Right kidney (tissue), 9 donors: ENCODE measurements at places on chromosomes 12 and 14.

- DNase-seq, result no peak
Observed at GRCh38 chr12:116806845-116807440, 68.8 kb downstream of the RNFT2 start.

- no peak for DNase-seq
Observed at GRCh38 chr12:57518920-57519795, 1.2 kb downstream of the DDIT3 start.

DNA sequence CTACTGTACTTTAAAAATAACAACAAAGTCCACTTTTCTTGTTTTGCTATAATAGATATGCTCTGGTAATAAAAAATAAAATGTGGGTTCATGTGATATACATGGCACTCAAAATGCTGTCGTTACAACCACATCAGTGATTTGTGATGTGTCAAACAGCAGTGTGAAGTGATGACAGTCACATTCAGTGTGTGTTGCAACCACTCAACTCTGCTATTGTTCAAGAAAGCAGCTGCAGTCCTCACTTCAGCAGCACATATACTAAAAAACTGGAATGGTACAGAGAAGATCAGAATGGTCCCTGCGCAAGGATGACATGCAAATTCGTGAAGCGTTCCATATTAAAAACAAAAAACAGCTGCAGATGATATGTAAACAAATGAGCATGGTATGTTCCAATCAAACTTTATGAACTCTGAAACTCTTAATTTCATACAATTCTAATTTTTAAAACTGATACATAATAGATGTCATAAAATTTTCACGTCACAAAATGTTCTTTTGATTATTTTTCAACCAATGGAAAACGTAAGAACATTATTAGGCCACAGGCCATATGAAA lies 6.7 kb downstream of the TRMT5 start:
- no peak for DNase-seq

DNA sequence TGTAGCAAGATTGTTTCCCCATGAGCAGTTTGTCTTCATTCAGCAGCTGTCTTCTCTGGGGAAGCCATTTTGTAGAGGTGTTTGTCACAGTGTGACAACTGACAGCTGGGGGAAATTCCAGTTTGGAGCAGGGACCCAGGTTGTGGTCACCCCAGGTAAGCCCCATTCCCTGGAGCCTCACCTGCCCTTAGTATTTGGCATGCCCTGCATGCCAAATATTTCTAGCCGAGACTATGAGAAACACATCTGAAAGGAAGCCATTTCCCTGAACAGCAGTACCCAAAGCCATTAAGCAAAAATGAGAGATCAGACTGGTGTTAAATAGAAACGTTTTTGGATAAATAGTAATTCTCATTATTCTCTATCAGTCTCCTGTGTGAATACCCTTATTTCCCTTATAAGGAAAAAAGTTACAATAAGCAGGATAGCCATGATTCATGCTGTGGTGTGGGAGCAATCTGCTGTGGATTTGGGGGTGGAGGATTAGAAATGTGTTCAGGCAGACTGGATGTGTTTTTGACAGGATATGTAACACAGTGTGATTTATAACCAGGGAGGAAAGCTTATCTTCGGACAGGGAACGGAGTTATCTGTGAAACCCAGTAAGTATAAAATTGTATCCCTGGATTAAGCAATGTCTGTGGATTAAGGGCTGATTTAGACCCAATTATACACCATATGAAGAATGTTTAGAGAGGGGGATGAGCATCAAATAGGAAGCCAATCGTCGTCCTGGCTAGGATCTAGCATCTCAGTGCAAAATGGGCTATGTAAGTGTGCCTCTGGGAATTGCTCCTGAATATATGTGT lies 68.9 kb downstream of the DAD1 start:
- no peak for DNase-seq

GRCh38 chr14:63939006-63939270 lies 86.1 kb downstream of the SYNE2 start:
- DNase-seq, result no peak

DNA sequence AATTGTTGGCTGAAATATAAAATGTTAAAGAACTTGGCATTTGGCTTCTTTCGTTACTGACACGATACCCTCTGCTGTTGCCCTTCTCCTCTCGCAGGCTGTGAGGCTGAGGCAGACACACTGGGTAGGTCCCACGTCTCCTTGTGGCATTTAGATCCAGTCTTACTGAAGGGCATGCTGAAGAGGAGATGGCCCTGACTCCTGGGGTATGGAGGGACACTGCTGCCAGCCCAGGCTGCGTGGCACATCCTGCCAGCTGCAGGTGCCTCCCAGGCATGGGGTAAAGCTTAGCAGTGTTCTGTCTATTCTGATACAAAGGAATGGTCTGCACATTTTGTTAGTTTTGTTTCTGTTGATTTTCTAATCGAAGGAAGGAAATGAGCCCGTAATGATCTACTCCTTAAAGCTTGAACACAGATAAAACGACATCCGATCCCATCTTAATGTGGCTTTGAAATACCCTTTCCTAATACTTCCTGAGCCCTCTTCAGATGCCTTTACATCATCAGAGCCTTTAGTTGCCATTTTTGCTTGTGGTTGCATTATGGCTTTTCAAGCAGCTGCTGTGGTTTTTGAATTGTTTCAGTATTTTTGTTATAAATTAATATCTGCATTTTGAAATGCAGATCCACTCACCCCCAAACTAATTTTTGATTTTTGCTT lies 61.1 kb downstream of the WDR20 start:
- no peak for DNase-seq

DNA sequence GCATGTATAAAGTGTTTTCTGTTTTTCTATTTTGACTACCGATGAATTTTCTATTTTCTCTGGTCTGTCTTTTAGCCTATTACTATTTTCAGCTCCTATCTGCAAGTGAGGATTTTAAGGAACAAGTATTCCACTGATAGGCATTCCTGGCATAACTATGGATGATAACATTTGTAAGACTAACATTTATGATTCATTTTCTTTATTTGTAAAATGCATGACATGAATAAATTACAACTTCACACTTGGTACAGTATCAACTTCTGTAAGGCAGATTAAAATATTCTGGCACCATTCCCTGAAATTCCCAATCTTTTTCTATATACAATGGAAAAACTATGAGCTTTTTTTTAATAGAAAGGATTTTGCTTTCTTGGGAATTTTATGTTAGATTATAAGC lies 121.0 kb upstream of the GARIN2 start:
- DNase-seq, result no peak

DNA sequence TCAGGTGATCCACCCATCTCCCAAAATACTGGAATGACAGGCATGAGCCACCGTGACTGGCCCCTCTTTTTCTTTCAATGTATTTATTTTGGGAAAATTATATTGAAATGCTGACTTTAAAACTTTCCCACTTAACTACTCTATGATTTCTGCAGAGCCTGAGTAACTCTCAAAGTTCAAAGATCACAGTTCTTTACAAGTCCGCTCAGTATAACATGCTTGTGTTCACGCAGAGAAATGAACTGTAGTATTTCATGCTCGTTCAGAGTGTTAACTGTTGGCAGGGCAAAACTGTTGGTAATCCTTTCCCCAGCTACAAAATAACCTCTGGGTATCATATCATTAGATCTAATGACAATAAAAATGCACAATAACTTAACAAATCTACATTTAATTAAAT lies 50.7 kb upstream of the ADAMTS20 start:
- DNase-seq, result no peak

GRCh38 chr12:58967561-58967960 lies 47.3 kb upstream of the LRIG3 start:
- DNase-seq, result no peak

- peak; percentile 62 for DNase-seq
Observed at GRCh38 chr12:57430112-57430930, 522 bp downstream of the R3HDM2 start.

- DNase-seq, result no peak
Observed at GRCh38 chr12:69039911-69040310, 106.9 kb upstream of the CPM start.

GRCh38 chr14:99254328-99255009 lies 17.5 kb downstream of the BCL11B start:
- DNase-seq, result no peak

GRCh38 chr12:53151039-53151438 lies 29.5 kb upstream of the ZNF740 start:
- no peak for DNase-seq

- DNase-seq, result no peak
Observed at GRCh38 chr12:28202374-28203130, 12.3 kb downstream of the CCDC91 start.

DNA sequence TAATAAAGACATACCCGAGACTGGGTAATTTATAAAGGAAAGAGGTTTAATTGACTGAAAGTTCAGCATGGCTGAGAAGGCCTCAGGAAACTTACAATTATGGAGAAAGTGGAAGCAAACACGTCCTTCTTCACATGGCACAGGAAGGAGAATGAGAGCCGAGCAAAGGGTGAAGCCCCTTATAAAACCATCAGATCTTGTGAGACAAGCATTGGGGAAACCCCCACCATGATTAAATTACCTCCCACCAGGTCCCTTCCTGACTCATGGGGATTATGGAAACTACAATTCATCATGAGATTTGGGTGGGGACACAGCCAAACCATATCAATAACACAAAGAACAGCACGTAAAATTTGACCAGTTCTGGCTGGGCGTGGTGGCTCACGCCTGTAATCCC lies 85.6 kb upstream of the ATF7IP start:
- DNase-seq, result no peak

DNA sequence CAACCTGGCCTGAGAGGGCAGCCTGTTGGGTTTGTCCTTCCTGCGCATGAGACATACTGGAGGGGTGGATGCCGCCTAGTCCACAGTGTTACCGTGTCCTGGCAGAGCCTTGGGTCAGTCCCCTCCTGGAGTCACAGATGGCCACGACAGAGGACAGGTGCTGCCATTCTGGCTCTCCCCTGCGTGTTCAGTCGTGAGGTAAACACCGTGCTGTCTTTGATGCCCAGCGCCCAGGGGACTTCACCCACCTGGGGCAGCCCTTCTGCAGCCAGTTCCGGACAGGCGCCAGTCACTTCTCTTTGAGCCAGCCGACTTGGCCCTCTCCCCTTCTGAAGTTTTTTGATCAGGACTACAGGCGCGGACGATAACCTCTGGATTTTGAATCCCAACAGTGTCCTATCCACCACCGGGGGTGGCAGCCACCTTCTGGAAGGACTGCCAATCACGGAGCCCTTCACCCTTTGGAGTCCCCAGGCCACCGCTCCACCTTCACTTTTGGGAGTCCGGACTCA lies 933.0 kb downstream of the DIO2 start:
- DNase-seq, result no peak

DNA sequence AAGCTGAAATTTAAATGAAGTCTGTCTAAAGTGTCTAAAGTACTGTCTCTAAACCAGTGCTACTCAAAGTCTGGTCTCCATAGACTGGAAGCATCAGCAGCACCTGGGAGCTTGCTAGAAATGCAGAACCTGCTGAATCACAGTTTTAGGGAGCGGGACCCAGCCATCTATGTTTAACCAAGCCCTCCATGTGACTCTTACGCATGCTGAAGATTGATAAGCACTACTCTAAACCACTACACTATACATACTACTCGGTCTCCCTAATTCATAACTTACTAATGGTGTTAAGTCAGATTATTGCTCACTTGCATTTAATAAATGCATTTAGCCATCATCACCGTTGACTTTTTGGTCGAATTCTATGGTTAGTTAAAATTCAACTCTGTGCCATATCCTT lies 88.8 kb downstream of the SLC25A21 start:
- DNase-seq, result no peak

GRCh38 chr12:19489168-19489567 lies 49.9 kb downstream of the AEBP2 start:
- DNase-seq, result no peak

GRCh38 chr12:50246197-50246865 lies 37.0 kb downstream of the LIMA1 start:
- no peak for DNase-seq

GRCh38 chr14:38302966-38303365 lies 47.1 kb upstream of the CLEC14A start:
- DNase-seq, result no peak

GRCh38 chr14:33560718-33561431 lies 390.0 kb downstream of the EGLN3 start:
- no peak for DNase-seq

DNA sequence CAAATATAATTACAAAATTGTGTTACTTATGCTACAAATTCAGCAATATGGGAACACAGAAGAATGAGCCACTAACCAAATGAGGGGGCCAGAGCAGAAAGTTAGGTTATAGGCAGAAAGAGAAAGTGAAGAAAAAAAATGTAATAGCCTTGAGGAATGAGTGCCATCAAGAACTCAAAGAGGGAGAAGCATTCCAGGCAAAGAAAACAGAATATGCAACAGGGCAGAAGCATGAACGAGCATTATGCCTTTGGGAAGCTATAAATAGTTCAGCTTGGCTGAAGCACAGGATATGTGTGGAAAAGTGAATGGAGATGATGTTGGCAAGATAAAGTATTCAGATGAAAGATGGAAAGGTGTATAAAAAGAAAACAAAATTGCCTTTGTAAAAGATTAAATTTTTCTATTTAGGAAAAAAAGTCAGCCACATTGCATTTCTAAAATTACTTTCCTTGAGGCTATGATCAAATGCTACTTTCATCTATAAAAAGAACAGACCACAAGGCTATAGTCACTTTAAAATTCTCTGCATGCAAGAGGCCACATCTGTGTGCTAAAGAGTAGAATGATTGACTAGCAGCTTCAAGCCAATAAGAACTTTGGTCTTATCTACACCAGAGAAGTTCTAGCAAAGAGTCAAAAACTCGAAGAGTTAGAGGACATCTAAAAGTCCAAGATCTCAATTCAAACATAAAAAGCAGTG lies 193.6 kb upstream of the GARIN6 start:
- no peak for DNase-seq

DNA sequence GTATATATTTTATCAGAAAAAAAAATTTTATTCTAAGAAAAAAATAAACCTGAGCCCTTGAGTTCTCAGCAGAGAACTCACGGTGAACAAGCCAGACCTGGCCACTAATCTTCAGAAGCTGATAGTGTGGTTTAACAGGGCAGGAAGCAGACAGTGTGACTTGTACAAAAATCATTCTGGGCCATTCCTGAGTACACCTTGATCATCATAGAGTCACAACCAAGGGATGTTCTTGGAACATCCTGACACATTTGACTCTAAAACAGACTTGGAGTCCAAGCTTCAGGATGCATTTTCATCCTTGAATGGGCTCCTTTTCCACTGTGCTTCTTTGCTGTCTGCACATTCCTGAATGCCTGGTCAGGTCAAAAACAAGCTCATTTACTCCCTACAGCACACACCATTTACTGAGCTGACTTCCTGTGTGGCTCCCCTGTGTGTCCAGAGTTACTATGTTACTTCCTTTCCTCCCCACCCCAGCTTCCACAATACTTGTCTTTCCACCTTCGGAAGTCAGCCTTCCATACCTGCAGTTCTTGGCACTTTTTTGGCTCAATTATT lies 112.0 kb downstream of the ANO6 start:
- no peak for DNase-seq
